ENCODE measurements at places on chromosomes 7 and 10.

DNA sequence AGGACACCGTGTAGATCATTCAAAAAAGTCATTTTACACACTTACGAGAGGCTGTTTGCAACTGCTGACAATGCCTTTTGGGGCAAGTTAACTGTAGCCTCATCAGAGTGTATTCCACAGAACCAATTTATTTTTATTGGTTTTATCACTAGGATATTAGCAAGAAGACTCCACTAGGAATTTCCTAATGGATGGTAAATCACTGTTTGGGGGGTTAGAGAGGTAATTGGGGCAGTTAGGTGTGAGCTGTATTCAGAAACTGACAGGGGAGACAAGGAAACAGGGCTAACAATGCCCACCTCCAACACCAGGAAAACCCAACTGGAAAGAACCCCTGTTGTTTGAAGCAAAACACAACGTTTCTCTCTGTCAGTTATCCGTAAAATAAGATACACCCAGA is 383.0 kb upstream of the SHH start:
- DNase-seq: no peak

GRCh38 chr7:103528152-103528551 is 82.1 kb upstream of the SLC26A5 start:
- no peak for DNase-seq

DNA sequence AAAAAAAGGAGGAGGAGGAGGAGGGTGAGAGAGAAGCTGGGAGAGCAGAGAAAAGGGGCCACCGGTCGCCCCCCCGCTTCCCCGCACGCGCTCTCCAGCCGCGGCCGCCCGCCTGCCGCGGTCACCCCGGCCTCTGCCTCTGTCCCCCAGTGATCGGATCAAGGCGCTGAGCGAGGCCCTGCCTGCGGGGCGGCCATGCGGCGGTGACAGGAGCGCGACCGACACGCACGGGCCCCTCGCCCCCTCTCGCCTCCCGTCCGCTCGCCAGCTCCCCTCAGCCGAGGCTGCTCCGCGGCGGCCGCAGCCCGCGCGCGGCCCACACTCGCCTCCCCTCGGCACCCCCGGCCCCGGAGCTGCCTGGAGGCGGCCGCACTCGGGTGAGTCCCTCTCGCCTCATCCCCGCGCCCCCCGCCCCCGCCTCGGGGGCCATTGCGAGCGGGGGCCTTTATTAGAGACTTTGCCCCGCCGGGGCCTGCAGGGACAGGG is at the start of gene GTF2I:
TSS of gene GTF2I (plus strand) at position 27 of the 486 bp plus-strand sequence. CDS start 31,411 bp downstream, outside the sequence.
- DNase-seq: no peak

- no peak for DNase-seq
Measured at GRCh38 chr7:104011829-104012228, 22.4 kb upstream of the RELN start.

GRCh38 chr10:33465747-33466146 is 131.3 kb upstream of the NRP1 start:
- DNase-seq: no peak

GRCh38 chr7:90453259-90453891 is 16.1 kb upstream of the PTTG1IP2 start:
- DNase-seq: no peak
